Osteoblast (primary cell): ENCODE measurements at places on chromosomes 4 and X. TPM values are rescaled to one million over a fixed set of nuclear protein-coding genes. Genes with fewer than 3 reads are reported as not detected.

The MAGEB2 gene
- total RNA-seq = not detected in 2 replicates

The SAT1 gene
- total RNA-seq = 81.9 and 96.6 TPM in 2 replicates

The CSAG3 gene
- not detected in 2 replicates for total RNA-seq

The FGB gene
- not detected in 2 replicates for total RNA-seq

The CXorf49B gene
- not detected in 2 replicates for total RNA-seq

The LNX1 gene
- total RNA-seq = 6.2 and 9.8 TPM in 2 replicates

The ADGRG4 gene
- not detected in 2 replicates for total RNA-seq

The TDO2 gene
- total RNA-seq = 0.88 and 1.4 TPM in 2 replicates

The NLRP2B gene
- total RNA-seq = under 0.01 TPM in 1 of 2 replicates, not detected in the other

The LPAR4 gene
- total RNA-seq = 0.29 and 0.36 TPM in 2 replicates
